ENCODE measurements at places on chromosomes 1 and 21.

DNA sequence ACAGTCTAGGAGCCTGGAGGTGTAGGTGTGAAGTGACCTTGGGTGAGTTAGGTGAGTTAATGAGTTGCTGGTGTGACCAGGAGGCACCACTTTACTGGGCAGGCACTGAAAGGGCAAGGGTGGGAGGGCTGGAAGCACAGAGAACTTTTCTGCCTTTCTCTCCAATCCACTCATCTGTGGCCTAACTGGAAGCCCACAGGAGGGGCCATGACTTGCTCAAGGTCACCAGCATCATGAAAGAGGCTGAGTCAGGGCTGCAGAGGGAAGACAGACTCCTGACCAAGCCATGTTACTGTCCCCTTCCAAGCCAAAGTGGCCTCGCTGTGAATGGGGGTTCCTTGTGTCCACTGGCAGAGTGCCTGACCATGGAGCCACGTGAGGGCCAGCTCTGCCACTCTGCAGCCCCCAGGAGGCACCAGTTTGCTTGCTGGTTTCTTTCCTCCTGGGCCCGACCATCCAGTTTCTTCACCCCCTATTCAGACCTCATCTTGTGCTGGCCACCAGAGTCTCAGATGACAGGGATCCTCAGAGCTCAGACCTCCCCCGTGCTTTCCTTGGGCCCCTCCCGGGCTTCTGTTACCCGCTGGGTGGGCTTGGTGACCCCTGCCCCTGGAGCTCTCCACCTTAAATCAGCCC, 4.3 kb upstream of the BSND start:
- no peak for DNase-seq

GRCh38 chr1:158153179-158153578, 27.5 kb upstream of the CD1D start:
- no peak for DNase-seq

DNA sequence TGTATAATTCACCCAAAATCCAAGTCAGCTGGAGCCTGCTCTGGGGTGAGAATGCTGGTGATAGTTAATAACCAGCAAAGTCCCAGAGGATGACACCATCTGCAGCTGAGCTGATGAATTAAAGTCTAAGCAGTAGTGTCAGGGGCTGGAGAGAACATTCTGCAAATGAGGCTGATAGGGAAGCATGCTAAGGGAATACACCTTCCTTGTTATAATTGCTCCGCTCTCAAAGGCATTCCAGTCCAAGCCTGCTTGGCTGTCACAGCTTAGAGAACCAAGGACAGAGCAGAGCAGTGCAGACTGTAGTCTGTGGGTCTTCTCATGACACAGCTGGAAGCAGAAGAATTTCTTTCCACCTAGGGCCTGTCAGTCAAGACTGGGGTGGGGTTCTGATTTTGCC, 283.1 kb downstream of the SIPA1L2 start:
- DNase-seq = no peak

- DNase-seq = no peak
Observed at GRCh38 chr1:190453550-190453949, 24.1 kb downstream of the BRINP3 start.

DNA sequence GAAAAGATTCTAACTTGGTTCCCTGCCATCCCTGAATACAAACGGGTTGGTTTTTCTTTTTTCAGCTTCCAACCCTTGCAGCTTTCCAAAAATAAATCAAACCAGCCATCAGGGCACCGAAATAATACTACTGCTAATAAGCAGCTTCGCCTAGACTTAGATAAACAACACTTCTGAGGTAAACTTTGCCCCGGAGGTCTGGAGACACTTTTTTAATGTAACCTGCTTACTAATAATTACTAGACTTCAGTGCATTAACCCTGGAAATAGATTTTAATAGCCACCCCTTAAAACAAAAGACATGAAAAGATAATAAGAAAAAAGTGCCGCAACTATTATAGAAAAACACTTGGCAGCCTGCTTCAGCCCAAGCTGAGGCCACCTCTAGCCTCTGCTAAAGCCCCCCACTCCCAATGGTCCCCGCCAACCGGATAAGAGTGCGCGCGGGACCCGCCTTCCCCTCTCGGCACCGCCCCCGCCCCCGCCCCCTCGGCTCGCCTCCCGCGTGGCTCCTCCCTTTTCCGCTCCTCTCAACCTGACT, 405 bp upstream of the GADD45A start:
- DNase-seq = no peak

DNA sequence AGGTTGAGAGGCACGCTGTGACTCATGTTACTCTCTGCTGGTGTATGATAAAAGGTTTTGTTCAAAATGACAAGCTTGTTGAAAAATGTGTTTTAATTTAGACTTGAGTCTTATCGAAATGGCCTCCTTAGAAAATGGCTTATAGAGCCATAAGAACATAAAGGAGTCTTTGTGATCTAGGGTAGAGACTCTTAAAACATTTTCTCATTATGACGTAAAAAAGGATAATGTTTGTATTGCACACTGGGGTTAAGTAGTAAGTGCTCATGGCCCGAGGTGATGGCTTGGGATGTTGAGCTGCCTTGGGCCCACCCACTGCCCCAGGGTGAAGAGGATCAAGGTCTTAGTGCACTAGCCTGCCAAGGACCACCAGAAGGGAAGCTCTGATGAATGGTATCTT, 117.4 kb downstream of the DISC1 start:
- DNase-seq = no peak

- no peak for DNase-seq
Observed at GRCh38 chr21:45172420-45172819, 98.0 kb downstream of the ADARB1 start.

DNA sequence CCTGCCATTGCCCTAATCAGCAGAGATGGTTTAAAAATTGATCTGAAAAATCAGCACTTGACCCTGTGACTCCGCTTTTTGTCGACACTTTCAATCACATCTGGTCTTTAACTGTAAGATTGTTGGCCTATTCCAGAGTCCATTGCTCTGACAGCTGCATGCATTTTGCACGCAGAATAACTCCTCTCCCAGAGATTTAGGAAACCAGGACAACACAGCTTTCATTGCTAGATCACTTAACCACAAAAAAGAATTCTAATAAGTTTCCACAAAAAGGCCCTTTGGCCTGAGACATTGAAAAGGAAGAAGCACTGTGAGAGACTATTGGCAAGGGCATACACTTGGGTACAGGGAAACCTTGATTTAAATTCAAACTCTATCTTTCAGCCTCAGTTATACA, 373.1 kb downstream of the TGFB2 start:
- no peak for DNase-seq

- no peak for DNase-seq
Observed at GRCh38 chr1:78511334-78511733, 20.6 kb downstream of the PTGFR start.

DNA sequence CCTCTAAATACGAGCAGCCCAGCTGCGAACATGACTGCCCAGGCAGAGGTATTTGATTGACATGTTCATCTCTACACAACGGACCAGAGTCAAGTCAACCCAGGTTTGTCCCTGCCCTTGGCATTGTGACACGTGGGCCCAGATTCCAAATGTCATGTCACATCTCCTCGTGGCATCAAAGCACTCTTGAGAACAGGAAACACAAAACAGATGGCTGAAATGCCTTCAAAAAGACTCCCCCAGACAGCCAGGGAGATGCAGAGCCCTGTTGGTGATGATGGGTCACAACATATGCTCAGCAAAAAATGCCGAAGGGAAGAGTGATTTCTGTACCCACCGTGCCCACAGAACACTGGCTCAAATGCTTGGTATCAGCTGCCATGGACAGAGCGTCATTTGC, 337.8 kb upstream of the DAB1 start:
- DNase-seq = no peak

GRCh38 chr1:95004013-95004412, 68.7 kb downstream of the ALG14 start:
- DNase-seq = no peak

GRCh38 chr1:159229896-159230295, 25.2 kb downstream of the ACKR1 start:
- DNase-seq = no peak

DNA sequence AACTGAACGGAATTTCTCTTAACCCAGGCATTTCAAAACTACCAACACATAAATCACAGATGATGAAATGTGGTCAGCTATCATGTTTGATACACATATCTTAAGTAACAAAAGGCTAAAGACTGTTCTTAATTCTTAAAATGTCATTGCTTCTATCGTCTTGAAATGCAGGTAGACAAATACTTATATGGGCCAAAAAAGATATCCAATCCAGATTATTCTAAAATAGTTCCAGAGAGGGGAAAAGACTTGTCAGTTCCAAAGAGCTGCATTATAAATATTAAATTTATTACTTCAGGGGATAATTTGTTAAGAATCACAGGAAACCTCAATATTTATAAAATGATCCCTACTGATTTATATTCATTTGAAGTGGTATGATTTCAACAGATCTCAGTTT, 259.4 kb downstream of the FAF1 start:
- no peak for DNase-seq

DNA sequence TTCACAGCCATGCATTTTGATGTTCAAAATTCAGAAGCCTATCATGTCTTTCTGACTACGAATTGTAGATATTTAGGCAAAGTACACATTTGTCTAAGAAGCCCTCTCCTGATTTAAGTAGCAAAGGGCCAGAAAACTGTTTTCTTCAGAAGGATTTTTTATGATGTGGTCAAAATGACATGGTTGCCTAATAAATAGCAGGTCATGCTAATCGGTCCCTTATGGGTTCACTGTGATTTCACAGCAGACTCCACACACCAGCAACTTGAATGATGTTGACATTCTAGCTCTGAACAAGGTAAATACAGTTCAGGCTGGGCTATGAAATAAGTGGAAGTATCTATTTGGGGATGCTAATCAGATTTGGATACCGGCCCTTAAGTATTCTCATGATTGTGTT, 178.7 kb upstream of the DPYD start:
- DNase-seq = no peak

GRCh38 chr21:15557925-15558324, 171.9 kb upstream of the USP25 start:
- no peak for DNase-seq

GRCh38 chr1:108089477-108089876, 110.7 kb downstream of the SLC25A24 start:
- DNase-seq = no peak

GRCh38 chr1:22096036-22096435, 43.5 kb downstream of the CDC42 start:
- DNase-seq = no peak

GRCh38 chr1:156746406-156746727, 5.1 kb downstream of the HDGF start:
- no peak for DNase-seq

DNA sequence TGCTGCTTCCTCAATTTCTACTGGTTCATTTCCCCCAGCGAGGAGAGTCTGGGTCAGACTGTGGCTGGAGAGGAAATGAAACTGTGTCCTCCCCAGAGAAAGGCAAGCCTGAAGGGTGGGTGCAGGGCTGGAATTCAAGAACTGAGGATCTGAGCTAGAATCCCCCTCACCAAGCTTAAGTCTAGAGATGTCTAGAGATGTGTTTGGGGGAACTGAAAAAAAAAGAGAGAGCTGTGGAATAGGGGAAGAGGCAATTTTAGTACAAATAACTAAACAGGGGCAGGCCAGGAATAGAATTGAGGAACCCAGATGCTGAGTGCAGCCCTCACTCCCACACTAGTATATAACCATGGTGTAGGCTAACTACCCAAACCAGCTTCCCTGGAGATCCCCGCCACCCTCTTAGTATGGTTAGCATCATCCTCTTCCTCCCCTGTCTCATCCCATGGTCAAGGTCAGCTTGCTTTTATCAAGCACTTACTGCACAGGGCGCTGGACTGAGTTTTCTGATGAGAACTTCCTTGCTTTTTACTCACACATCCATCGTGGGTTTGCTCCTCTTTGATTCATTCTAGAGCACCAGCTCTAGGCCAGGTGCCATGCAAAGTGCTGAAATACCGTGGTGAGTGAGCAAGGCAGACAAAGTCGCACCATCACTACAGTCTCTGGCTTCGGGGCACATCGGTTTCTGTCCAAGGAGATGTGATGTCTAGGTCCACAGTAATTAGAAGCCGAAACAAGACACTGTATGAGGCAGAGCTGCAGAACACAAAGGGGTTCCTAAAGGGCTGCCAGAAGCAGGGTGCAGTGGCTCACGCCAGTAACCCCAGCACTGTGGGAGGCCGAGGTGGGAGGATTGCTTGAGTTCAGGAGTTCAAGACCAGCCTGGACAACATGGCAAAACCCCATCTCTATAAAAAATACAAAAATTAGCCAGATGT, 112.9 kb upstream of the IPO9 start:
- no peak for DNase-seq

GRCh38 chr1:226149806-226150205, 36.7 kb downstream of the ACBD3 start:
- DNase-seq = no peak

DNA sequence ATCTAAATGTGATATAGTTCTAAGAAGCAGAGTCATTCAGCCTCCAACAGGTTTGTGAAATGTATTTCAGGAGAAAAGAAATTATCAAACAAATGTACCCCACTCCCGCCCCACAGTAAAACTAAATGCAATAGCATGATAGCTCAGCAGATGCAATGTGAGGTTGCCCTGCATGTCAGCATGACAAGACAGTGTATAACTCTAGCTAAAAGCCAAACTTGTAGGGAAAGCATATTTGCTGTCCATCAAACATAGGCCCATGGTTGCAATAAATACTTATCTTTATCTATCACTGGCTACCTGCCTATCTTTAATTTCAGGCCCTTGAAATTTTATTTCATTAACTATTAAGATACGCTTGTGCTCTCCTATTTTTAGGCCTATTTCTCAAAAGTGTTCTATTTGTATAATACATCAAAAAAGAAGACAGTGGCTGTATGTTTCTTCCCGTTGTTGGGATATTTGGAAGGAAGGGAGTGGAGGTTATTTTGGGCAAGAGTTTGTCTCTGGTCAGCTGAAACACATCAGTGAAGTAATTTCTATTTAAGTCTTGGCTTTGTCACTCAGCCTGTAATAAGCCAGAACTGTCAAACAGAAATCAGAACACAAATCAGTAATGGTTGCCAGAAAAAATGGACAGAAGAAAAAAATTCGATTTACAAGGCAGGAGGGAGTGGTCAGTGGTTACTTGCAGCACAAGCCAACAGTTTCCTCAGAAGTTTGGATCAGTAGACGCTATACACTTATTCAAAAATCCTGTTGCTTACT, 307.4 kb upstream of the ADGRL2 start:
- no peak for DNase-seq

- DNase-seq = no peak
Observed at GRCh38 chr1:206930210-206930798, 8.6 kb upstream of the FCMR start.

GRCh38 chr1:110508028-110508940, 10.7 kb downstream of the KCNA10 start:
- no peak for DNase-seq

DNA sequence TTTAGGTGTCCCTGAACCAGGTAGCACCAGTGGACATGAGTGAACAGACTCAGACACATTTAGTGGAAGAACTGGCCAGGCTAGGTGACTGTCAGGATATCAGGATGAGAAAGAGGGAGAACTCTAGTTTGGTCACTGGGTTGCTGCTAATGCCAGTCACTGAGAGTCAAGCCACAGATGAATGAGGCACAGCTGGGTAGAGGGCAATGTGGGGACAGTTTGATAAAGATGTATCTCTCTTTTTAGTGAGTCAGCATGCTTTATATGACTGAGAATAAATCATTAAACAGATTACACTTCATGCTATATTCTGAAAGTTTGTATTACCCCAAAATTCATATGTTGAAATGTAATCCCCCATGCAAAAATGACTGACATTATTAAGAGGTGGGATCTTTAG, 87.1 kb downstream of the SELENOF start:
- no peak for DNase-seq

GRCh38 chr1:62389531-62389930, 47.3 kb upstream of the USP1 start:
- no peak for DNase-seq

GRCh38 chr1:198283222-198283621, 126.4 kb downstream of the NEK7 start:
- no peak for DNase-seq

GRCh38 chr1:13757693-13758092, 57.7 kb downstream of the PRDM2 start:
- DNase-seq = no peak
